Activated CD8-positive, alpha-beta memory T cell treated with anti-CD3 and anti-CD28 coated beads for 48 hours (primary cell): ENCODE measurements at places on chromosomes 16 and 17.

GRCh38 chr17:22461460-22462145, 769.3 kb downstream of the KCNJ18 start:
- no peak for DNase-seq

- DNase-seq, result no peak
Measured at GRCh38 chr17:55063885-55064874, 95.6 kb downstream of the STXBP4 start.

DNA sequence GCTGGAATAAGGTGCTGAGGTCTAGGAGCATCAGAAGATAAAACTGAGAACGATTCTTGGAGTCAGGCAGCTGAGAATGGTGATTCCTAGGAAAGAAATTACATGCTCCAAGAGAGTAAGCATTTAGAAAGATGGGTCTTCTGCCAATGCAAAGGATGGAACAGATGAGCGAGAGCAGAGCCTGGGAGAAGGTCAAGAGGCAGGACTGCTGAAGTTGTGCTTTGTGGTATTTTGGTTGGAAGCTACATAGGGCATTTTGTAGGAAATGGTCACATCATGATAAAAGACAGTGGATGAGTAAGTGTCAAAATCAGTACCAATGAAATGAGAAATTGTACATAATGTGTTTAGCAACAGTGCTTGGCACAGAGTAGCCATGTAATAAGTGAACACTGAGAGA, 1.4 kb upstream of the CRYM start:
- DNase-seq, result no peak

GRCh38 chr17:62650587-62650986, 23.1 kb downstream of the MRC2 start:
- no peak for DNase-seq

GRCh38 chr17:78304549-78305037, 55.3 kb downstream of the SOCS3 start:
- no peak for DNase-seq

GRCh38 chr16:1908983-1909382, 9.2 kb downstream of the HS3ST6 start:
- DNase-seq, result no peak

DNA sequence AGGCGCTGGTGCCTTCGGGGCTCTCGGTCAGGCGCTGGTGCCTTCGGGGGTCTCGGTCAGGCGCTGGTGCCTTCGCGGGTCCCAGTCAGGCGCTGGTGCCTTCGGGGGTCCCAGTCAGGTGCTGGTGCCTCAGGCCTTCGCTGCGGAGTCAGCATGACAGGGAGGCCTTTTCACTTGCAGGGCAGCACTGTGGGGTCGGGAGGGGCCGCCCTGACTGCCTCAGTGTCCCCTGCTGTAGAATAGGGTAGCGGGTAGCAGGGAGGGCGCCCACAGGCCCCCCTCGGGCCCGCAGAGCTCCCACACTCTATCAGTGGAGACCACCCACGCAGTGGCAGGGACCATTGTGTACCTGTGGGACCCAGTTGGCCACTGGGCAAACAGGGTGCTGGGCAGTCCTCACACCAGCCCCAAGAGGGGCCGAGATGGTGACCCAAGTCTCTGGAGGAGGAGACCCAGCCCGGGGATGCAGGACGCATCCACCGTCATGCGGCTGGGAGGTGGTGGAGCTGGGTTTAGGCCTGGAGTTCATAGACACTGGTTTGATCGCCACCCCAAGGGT, 38.0 kb downstream of the ZFPM1 start:
- no peak for DNase-seq

- no peak for DNase-seq
Measured at GRCh38 chr17:29158488-29159275, 21.5 kb downstream of the MYO18A start.

DNA sequence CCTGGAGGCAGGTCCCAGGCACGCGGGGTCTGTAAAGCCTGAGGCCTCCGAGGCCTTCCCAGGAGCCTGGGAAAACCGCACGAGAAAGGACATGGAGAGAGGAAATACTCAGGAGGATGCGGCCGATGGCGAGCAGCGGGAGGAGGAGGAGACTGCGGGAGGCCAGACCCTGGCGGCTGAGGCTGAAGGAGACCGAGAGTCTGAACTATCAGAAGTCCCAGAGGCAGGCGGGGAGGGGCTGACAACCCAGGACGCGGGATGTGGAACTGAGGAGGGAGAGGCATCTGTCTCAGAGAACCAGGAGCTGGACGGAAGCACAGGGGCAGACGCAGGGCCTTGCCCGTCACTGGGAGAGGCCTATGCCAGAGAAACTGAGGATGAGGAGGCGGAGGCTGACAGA, 2.4 kb downstream of the APOBR start:
- no peak for DNase-seq

- DNase-seq, result no peak
Measured at GRCh38 chr16:79642652-79643051, 42.1 kb upstream of the MAF start.
